Common myeloid progenitor, CD34-positive (primary cell): ENCODE measurements at places on chromosomes 7 and 10.
A peak's percentile ranks its signal among the peaks of the same experiment; 100 is the strongest.

DNA sequence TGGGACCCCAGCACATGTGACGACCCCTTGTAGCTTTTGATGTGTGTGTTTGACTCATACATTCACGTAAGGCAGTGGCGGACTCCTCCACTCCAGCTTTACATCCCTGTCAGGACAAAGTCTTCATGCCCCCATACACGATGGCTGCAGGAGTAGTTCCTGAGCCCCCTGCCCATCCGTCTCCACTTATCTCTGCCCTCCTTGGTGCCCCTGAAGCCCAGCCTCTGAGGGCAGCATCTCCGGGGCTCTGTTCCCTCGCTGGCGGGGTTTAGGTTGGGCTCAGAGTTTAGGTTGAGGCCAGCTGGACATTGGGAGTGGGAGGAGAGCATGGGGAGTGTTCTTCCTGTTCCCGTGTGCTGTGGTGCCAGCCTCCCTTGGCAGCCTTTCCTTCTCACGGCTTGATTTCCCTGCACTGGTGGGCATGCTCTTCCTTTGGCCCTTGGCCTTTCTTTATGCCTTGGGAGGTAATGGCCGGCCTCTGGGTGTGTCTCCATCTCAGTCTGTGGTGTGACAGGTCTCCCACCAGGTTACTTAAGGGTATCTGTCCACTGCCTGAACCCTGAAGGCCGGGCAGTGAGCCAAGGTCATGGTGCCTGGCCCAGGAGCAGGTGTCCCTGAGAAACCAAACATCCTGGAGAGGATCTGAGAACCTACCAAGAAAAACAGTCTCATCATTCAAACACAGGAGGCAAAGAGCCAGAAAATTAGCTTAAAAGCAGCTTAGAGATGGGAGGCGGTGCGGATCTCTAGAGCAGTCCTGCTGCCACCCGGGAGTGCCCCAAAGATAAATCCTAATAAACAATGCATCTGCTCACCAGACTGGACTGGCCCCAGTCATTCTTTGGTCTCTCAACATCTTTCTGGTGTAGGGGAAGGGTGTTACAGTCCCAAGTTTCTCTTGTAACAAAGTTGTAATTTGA is 85.5 kb downstream of the GLRX3 start:
- DNase-seq, result no peak

DNA sequence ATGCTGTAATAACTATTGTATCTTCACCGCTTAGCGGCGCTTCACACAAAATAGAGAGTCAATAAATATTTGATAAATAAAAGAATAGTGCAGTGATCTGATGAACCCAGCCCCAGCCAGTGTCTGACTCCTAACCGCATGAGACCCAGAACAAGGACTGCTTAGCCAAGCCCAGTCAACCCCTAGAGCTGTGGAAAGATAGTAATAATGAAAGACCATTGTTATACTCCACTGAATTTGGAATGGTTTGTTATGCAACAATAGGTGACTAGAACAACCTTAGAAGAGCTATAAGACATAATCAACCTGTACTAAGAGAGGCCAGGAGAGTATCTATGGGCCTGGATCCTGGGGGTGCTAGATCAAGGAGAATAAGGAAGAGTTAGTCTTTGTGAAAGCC is 230.5 kb upstream of the INHBA start:
- DNase-seq, result no peak

DNA sequence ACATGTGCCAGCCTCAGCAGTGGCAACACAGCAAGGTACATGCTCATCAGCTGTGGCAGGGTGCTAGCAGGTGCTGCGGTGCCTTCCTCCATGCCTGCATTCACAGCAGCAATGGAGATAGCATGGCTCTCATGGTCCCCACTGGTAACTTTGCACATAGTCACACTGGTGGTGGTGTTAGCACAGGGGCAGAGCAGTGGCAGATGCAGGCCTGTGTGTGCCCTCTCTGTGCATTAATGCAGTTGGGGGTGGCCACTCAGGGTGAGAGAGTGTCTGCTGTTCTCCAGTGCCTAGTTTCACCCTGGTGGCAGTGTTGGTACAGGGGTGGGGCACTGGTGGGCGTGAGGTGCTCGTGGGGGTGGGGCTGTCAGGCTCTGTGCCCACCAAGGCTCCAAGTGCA is 17.7 kb upstream of the PPP1R3A start:
- DNase-seq, result no peak

DNA sequence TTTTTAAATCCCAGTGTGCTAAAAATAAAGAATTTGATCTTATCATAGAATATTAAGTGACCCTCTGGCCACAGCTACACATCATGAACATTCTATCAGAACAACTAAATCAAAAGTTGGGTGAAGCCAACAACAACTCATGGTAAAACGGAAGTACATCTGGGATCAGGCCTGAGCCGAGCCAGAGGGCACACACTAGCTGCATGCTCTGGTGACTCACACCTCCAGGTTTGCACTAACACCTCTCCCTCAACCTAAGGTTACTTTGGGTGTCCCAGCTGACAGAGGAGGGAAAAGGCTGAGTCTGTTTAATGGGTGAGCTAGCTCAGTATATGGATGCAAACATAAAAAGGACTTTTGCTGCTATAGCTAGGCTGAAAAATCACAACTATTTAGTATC is 281.6 kb downstream of the HGF start:
- no peak for DNase-seq

DNA sequence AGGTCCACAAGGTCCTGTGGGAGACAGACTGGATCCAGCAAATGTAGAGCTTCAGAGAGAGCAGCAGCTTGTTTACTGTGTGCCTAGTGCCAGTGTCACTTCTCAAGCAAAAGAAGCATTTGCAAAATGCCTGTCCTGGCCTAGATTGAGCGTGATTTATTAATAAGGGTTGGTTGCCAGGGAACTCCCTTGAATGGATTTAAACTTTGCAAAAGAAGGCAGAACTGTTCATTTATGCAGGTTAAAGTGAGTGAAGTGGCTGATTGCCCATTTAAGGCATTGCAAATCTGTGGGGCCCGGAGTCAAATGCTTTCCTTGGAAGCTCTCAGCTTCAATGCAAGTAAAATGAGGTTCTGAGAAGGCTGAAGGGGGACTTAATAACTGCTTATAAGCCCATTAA is 71.3 kb downstream of the CDHR3 start:
- no peak for DNase-seq

DNA sequence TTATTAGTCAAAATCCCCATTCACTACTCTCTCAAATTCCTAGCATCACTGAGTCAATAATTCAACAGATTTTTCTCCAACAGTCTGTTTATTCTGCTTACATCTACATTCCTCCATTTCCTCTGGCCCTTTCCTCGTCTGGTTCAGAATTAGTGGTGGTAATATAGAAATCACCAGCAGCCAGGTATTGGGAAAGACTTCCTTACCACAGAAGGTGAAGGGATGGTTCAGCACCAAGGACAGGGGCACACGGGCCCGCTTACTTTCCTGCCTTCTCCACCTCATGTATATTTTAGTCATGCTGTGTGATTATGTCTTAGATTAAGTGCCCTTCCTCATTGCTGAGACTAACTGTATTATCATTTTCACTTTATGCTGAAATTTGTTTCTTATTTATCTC is 70.4 kb upstream of the APBB1IP start:
- peak; percentile 61 for DNase-seq

DNA sequence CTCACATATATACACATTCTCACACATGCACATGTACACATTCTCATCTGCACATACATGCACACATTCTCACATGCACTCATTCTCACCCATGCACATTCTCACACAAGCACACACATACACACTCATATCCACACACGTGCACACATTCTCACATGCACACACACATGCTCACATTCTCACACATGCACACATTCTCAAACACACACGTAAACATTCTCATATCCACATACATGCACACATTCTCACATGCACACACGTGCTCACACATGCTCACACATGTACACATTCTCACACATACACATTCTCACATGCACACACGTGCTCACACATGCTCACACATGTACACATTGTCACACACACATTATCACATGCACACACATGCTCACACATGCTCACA is 260.6 kb downstream of the PTPRN2 start:
- DNase-seq, result no peak

- DNase-seq, result no peak
Measured at GRCh38 chr7:466465-467191, 53.0 kb downstream of the PDGFA start.

- DNase-seq, result no peak
Measured at GRCh38 chr10:52855546-52856325, 83.2 kb upstream of the MBL2 start.

- DNase-seq, result no peak
Measured at GRCh38 chr10:124063750-124064603, 29.4 kb downstream of the CHST15 start.

GRCh38 chr7:48041653-48041970 is 6.3 kb downstream of the C7orf57 start:
- DNase-seq, result no peak

GRCh38 chr7:29607889-29608288 is 44.3 kb downstream of the PRR15 start:
- no peak for DNase-seq

DNA sequence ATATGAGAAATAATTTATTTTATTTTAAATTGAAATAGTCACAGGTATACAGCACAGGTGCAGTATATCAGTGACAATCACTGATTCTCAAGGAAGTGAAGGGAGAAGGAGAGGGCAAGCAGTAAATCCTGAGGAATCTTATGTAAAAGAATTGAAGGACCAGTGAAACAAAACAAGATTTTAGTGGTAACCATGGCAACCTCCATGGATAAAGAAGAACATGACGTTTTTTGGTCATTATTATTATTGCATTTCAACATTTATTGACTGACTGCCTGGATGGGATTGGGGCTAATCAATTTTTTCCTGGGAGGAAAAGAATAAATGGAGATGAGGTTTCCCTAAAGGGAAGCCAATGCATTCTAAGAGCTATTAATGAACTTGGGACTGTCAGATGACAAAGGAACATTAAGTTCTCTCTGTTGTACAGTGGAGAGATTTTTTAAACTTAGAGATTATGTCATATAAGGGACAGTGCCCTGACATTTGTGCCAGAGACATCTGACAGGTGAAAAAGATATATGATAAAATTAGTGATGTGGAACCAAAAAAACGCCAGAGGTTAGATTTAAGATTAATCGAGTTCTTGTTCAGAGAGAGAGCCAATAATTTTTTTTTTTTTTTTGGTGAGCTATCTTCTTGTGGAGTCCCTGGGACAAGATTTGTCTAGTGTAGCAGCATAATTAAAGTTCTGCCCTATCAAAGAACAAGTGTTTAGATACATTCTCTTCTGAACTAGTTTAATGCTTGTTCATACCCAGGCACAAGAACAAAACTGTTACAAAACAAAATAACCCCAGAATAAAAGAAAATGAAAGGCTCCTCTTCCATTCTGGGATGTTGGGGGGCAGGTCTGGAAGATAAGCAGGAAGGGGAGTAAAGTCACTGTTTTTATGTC is 279.9 kb downstream of the CSTF2T start:
- DNase-seq, result no peak

DNA sequence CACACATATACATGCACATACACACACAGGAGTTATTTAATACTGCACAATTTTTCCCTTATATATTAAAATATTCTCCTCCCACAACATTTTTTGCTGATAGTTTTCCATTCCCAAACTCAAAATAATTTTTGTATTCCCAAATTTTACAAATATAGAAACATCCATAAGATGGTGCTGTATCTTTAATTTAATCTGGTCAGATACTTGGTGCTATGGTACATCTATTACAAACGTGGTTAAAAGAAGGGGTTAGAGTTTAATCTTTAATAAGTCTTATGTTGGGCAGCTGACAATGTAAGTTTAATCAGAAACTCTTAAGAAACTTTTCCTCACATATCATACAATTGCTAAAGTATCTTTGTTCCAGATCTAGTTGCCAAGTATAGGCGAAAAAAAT is 10.2 kb upstream of the CADPS2 start:
- DNase-seq, result no peak

DNA sequence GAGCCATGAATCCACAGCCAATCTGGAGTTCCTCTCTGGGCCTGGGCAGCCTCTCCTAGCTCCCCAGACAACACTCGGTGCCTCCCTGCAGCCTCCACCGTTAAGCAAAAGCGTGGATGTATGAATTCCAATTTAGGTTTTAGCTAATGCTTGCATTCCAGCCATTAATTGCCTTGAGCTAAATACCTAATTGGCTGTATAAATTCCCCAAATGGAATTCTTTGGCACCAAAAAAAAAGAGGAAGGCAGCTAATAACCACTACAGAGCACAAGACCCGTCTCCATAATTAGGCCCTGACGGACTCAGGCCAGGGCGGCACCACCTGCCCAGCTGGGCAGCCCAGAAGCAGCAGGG is 140.5 kb downstream of the PTPRN2 start:
- DNase-seq, result no peak

GRCh38 chr10:12841826-12842225 is 159.7 kb downstream of the CCDC3 start:
- DNase-seq, result no peak

- DNase-seq, result no peak
Measured at GRCh38 chr10:107807836-107808235, 643.3 kb upstream of the SORCS1 start.

DNA sequence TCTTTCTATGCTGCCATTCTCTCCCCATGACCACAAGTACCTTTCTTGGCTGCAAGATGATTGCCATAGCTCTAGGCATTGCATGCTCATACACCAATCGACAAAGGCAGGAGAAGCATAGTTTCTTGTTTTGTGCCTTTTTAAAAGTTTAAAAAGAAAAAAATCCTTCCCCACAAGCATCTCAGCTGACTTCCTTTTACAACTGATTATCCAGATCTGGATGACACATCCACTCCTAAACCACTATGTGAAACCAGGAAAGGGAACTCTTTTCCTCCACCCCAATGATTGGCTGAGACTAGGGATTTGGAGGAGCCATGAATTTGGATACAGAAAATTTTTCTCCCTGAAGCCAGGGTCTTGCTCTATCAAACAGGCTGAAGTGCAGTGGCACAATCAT is 14.5 kb upstream of the LRRC4 start:
- DNase-seq, result no peak

- DNase-seq, result no peak
Measured at GRCh38 chr7:123763191-123763661, 14.4 kb upstream of the WASL start.

- no peak for DNase-seq
Measured at GRCh38 chr7:27611059-27611458, 51.6 kb downstream of the HIBADH start.

DNA sequence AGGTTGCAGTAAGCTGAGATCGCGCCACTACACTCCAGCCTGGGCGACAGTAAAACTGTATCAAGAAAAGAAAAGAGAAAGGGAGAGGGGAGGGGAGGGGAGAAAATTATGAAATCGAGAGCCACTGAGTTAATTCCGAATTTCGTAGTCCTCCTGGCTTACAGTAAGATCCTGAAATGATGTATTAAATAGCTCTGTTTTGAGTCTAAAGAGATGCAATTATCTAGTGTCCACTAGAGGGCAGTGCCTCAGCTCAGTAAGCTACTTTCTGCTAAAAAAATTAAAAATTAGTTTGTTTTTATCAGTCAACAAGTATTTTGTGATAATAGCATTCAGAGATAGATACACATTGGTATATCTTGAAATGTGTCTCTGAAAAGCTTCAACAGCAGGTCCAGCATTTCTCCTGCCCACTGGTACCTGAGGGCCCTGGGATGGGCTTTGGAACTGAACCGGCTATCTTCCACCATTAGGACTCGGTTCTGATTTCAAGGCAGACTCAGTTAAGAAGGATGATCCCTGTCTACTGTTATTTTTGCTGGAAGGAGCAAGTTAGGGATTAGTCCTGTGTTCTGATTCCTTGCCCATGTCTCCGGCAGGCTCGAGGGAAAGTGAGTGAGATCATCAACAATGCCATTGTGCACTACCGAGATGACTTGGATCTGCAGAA is 19.5 kb downstream of the TSPAN33 start:
- DNase-seq, result peak; percentile 77

GRCh38 chr7:10083766-10084165 is 889.9 kb upstream of the PHF14 start:
- DNase-seq, result no peak
